ENCODE measurements at places on chromosomes 6 and 20.

- DNase-seq = no peak
Observed at GRCh38 chr6:158042245-158042798, 60.7 kb downstream of the SYNJ2 start.

GRCh38 chr6:145199961-145200360, 535.4 kb downstream of the EPM2A start:
- DNase-seq = no peak

GRCh38 chr6:36725581-36725980, 28.0 kb downstream of the RAB44 start:
- no peak for DNase-seq

GRCh38 chr20:62296724-62297448, 5.9 kb upstream of the ADRM1 start:
- no peak for DNase-seq

DNA sequence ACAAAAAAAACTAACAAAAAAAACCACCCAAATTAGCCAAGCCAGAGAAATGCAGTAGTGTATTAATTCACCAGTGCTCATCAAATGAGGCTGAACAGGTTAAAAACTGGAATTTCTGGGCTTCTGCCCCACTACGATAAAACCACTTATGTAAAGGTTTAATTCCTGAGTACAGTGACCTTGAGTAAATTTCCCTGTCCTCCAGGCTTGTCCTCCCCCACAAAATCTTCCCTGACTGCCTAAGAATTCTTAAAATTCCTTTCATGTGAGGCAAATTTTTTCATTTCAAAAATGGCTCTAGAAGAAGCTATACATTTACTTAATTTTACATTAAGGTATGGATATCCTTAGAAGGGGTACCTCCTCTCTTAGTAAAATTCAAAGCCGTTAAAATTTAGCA, 80.1 kb upstream of the ID4 start:
- no peak for DNase-seq

DNA sequence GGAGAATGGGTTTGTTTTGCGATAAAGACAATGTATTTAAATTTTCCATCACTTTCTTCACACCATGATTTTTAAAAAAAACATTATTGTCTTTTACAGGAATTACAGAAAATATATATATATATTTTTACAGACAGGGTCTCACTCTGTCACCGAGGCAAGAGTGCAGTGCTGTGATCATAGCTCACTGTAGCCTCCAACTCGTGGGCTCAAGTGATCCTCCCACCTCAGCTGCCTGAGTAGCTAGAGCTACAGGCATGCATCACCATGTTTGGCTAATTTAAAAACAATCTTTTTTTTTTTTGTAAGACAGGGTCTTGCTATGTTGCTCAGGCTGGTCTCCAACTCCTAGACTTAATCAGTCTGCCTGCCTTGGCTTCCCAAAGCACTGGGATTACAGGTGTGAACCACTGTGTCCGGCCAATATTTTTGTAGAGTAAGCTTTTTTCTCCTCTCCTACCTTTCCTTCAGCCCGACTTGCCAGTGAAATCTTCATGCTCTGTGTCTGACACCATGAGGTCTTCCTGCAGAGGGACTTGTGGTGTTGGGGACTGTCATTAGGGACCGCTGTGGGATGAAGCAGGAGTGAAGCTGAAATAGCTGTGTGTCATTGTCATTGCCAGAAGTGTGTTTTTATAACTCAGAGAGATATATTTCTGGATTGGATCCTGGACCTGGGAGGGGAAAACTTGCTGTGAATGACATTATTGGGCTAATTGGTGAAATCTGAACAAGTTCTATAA, 13.2 kb downstream of the DSP start:
- DNase-seq = no peak

DNA sequence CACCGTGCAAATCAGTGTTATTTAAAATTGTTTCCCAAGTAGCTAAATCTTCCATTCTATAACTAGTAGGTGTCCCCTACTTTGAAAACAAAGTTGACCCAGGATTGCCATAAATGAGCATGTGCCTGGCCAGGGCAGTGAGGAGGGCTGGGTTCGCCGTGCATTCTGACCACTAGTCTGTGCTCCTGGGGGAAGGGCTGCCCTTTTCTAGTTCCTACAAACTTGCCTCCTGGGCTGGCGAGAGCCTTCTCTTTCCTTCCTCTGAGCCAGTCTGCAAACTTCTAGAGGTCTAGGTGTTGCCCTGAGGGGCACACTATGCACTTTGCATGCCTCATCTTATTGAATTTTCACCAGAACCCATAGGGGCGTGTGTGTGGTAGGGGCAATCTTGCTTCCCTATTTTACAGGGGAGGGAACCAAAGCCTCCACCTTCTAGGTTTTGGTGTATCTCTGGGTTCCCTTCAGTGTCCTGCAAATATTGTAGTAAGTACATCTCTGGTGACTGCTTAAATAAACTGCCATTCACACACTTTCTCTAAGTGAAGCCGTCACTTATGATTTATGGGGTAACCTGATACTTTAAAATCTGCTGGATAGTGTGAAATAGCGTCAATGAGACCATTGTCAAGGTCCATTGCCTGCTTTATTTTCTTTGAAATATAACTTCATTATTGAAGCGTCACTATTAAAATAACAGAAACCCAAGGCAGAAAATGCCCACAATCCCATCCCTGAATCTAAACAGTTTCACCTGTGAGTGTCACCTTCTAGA, 42.2 kb downstream of the CDH26 start:
- DNase-seq = no peak

GRCh38 chr6:5294392-5295211, 33.3 kb downstream of the FARS2 start:
- no peak for DNase-seq

DNA sequence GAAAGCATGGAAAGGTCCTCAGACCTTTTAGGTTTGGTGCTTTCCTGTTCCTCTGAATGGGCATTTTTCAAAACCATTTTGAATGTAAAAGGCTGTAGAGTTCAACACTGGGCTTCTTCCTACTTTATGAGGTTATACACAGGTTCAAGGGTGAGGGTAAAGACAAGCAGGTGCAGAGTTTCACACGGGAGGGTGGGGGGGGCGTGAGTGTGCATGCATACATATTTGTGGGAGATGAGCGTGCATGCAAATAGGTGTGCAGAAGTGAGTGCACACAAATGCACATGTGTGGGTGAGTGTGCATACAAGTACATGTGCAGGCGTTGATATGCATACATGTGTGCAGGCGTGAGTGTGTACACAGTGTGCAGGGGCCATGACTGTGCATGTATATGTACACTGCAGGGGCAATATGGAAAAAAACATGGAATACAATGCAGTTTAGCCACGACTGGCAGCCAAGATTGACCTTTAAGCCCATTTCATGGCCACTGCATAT, 183.1 kb downstream of the GMPR start:
- DNase-seq = no peak

- DNase-seq = no peak
Observed at GRCh38 chr6:78962448-78962847, 95.1 kb downstream of the IRAK1BP1 start.

GRCh38 chr6:28794175-28795002, 129.4 kb downstream of the TRIM27 start:
- no peak for DNase-seq

- no peak for DNase-seq
Observed at GRCh38 chr20:60700728-60701127, 551.3 kb upstream of the CDH4 start.

DNA sequence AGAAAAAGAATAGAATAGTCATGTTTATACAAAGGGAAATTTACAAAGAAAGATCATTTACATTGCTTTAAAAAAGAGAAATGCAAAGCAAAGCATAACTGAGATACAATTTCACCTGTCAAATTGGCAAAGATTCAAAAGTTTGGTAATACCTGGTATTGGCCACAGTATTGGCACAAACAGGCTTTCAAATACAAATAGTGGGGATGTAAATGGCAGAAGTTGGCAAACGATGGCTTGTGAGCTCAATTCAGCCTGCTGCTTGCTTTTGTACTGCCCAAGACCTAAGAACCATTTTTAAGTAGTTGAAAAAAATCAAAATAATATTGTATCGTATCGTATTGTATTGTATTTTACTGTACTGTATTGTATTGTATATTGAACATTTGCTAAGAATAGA, 194.5 kb upstream of the JAG1 start:
- DNase-seq = no peak

- no peak for DNase-seq
Observed at GRCh38 chr6:28303570-28303969, 22.2 kb downstream of the PGBD1 start.

GRCh38 chr6:82712826-82713225, 349.2 kb downstream of the TPBG start:
- no peak for DNase-seq

DNA sequence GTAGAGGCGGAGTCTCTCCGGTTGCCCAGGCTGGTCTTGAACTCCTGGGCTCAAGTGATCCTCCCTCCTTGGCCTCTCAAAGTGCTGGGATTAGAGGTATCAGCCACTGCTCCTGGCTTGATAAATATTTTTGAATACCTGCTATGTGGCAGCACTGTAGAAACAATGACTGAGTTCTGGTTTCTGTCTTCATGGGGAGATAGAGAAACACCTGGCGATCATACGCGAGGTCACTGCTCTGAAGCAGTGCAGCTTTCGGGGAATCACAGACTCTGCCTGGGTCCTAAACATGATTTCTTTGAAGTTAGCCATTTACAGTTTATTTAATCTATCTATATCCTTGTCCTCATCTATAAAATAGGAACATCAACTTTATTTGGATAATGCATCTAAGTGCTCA, 31.2 kb downstream of the DOK5 start:
- DNase-seq = no peak

GRCh38 chr6:100808638-100809275, 72.4 kb downstream of the ASCC3 start:
- DNase-seq = no peak

DNA sequence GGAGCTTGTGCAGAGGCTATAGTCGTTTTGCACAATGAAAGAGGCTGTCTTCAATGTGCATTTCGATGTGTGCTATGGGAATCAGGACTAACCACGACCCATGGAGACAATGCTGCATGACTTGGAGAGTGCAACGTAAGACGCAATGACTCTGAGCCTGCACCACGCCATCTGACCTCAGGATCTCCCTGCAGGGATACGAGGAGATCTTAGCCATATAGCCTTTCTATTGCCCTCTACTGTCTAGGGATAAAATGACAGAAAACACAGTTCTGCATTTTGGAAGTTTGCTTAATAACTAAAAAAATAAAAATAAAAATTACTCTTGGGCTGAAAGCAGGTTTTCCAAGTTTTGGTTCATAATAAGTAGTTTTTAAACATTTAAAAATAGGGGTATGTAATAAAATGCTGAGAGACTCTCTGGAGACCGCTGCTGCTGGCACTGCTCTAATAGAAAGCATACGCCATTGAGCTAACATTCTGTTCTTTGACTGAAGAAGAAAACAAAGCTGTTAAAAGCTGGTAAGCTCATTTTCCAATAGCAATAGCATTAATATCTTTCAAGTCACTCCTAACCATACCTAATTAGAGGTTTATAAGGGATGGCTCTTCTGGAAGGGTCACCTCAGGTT, 87.2 kb downstream of the PDE7B start:
- DNase-seq = no peak

GRCh38 chr20:57688864-57689263, 21.0 kb downstream of the PMEPA1 start:
- no peak for DNase-seq

DNA sequence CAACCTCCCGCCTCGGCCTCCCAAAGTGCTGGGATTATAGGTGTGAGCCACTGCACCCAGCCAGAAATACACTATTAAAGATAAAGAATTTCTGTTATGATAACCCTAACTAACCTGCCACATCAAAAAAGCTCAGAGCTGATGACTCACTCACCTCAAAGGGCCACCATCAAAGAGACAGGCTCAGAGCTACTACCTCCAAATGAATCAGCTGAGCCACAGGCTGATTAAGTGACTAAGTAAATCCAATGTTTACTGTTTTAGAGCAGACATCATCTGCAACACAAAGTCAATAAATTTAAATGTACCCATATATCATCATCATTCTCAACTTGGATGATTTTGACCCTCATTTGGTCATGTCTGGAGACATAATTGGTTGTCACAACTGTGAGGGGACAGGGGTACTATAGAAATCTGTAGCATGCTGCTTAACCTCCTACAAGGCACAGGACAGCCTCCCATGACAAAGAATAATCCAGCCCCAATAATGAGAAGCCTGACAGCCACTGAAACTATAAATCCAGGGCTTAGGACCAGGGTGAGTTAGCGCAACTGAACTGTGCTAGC, 106.5 kb downstream of the ATP9A start:
- DNase-seq = peak; percentile 27

DNA sequence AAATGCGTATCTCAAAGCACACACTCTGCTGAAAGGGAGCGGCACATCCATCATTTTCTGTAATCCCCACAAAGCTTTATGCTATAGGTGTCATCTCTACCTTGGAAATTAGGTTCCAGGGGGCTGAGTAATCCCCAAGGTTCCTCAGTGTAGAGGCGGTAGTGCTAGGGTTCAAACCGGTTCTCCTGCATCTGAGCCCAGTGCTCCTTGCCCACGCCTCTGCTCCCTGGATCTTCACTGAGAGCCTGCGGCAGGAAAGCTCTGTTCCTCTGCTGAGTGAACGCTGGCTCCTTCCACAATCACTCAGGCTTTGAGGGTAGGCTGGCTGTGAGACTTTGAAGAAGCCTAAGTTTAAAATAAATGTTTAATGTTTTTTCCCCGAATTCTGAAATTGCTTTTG, 24.9 kb downstream of the SLC22A23 start:
- DNase-seq = no peak

GRCh38 chr6:151958332-151958731, 150.8 kb downstream of the ESR1 start:
- no peak for DNase-seq

DNA sequence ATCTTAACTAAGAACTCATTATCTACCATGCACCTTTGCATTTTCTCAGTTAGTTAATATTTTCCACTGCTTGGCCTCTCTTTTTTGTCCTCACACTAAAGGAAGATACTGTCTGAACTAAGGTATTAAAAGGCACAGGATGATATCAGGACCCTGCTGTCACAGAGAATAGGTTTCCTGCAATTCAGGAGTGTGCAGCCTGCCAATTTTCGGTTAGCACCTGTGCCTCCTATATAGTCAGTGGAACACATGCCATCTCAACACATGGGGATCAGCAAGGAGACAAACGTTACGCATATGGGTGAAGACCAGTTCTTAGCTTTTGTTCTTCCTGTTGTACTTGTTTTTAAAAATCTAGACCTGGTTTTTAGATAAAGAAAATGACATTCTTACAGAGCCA, 71.0 kb downstream of the FUT9 start:
- no peak for DNase-seq

GRCh38 chr6:106520711-106521401, 108.4 kb downstream of the RTN4IP1 start:
- peak; percentile 73 for DNase-seq

DNA sequence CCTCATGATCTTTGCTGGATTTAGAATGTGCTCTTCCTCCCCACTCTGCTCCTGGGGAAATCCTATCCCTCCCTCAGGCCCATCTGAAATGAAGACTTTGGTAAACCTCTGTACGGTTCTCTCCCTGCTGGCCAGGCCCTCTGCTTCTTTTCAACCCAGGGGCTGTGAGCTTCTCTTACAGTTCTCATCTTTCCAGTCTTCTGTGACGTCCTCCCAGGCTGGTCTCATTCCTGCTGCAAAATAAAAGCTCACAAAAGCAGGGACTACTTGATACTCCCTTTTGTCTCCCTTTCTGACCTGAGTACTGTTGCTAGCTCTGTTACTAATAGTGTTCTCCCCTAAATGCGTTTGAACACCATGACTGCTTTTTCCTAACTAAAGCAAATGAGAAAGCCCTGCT, 46.3 kb downstream of the UNC5CL start:
- DNase-seq = no peak

- DNase-seq = no peak
Observed at GRCh38 chr6:12327391-12327790, 37.2 kb downstream of the EDN1 start.
